ENCODE measurements at places on chromosomes 4 and X. TPM values are rescaled to one million over a fixed set of nuclear protein-coding genes. Genes with fewer than 3 reads are reported as not detected.

DNA sequence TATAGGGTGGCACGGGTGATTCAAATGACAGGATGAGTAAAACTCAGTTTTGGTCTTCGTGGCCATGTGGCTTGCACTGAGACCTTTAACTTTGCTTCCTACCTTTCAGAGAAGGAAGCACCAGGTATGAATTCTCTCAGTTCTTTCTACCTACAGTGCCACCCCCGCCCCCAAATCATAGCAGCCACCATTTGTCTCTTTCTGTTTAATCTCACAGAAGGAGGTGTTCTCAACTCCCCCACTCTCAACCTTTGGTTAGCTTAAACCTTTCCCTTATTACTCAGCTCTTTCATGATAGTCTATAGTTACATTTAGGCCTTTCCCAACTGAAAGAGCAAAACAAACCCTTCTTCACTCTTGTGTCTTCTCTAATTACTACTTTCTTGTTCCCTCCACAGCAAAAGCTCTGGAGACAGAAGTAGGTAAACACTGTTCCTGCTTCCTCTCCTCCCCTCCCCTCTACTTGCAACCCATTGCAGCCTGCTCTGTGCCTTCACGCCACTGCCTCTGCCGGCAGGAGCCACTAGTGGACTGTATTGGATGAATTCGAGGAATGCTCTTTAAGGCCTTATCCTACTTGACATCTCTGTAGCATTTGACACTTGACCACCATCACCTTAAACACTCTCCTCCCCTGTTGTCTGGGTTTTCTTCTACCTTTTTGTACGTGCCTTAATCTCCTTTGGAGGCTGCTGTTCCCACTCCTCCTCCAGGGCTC lies 123.7 kb downstream of the AFF1 start:
- no peak for DNase-seq

The PASD1 gene
- total RNA-seq = not detected

DNA sequence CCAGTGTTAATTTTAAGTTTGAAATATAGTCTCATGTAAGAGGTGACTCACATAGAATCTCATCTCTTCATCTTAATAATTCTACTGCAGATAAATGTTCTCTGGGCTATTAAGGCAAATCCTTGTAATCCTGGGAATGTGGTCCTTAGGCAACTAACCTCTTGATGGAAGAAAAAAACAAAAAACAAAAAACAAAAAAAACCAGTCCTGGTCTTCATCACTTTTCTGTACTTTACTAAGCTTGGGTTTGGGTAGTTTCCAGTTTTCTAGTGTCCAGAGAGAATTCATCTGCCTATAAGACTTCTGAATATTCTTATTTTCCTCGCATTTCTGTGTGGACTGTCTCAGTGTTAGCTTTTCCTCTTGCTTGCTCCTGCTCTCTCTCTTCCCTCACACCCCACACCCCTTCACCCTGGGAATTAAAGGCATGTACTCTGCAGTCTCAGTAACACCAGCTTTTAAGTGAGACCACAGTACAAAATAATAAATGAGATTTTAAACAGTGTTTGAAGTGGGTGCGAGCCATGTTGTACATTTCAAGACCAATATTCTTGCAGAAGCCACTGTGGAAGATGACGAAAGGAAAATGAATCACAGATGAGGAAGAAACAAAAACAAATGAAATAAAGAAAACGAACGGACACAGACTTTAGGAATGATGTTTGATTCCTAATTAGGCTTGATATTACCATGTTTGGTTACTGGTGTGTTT lies 51.7 kb downstream of the HAND2 start:
- no peak for DNase-seq

- no peak for DNase-seq
Measured at GRCh38 chr4:91330555-91331137, 973.1 kb upstream of the GRID2 start.

GRCh38 chr4:19577097-19577496 lies 674.6 kb upstream of the SLIT2 start:
- no peak for DNase-seq

DNA sequence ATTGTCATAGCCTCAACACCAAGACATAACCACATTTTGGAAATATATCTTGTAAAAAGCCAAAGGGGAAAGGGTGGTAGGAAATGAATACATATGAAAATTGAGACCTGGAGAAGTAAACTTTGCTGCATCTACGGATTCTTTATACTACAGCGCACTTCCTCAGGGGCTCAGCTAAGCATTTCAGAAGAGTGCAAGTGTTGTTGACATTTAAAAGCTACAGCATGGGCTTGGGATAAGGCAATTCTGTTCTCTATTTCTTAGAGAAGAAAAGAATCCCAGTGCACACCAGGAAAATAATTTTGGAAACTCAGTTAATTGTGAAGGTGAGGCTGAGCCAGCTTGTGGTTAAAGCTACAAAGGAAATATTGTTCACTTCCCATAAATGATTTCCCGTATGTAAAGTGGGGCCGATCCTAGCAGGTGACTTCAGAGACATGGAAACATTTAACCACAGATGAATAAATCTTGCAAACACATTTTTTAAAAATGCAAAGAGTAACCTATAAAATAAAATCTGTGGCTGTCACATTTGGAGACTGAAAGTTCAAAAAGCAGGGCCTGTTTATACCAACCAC lies 12.6 kb upstream of the GBA3 start:
- DNase-seq = no peak

- DNase-seq = no peak
Measured at GRCh38 chrX:9465380-9466123, 694 bp downstream of the TBL1X start.

The TMPRSS11A gene
- total RNA-seq = not detected

- DNase-seq = peak; percentile 0
Measured at GRCh38 chrX:16212436-16212835, 45.2 kb downstream of the MAGEB17 start.

DNA sequence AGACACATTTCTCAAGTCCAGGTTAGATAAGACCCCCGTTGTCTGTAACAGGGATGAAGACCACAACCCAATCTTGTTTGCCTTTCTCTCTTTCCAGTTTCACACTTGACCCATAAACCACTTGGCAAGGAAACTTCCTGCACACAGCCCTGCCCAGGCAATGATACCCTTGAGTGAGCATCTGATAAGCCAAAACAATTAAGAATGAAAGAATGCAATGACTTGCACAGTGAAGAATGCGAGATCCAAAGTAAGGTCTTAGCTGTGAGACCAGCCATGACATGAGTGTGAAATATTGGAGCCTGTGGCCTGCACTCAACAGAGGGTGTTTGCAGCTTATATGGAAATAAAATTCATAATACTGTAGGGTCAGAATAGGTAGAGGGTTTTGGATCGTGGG lies 37.9 kb upstream of the MXRA5 start:
- no peak for DNase-seq

The BEX1 gene
- 67.0 TPM for total RNA-seq

The TSPAN7 gene
- total RNA-seq = 102 TPM

All from cerebellum (tissue), 4 donors.